EL (cell line): ENCODE measurements at places on chromosomes 4 and X.

DNA sequence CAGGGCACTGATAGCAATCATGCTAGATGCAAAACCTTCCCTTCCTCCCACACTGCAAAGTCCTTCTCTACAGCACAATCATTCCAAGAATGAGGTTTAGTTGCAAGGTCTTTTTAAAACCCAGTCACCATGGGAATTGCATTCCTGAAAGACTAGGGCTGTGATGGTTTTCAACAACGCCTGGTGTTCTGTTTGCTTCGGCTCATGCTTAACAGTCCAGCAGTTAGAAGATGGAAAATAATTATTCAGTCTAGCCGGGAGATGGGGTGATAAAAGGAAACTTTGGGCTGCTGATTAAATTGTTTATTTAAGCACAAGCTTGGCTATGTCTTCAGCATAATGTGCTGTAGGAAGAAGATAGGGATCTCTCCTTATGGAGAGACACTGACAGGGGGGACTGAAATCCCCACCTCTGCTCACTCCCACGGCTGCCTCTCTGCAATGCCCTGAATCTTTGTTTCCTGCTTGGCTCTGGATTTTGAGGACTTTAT is 211.4 kb downstream of the MID1IP1 start:
- no peak for DNase-seq

DNA sequence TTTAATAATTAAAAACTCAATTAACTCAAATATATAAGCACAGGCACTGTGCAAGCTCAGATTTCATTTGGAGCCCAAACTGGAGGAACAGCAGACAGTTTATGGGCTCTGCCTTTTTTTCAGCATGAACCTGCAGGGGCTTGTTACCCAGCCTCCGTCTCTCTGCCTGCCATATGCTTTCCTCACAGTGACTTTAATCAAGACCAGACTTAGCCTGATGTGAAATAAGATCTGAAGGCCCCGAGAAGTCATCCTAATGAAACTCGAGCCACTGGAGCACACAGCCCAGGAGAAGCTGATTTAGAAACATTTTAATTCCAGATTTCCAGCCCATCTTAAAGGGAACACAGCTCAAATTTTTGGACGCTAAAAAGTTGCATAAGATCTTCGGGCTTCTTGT is 55.6 kb downstream of the SPATA18 start:
- no peak for DNase-seq

- no peak for DNase-seq
Observed at GRCh38 chrX:1102786-1103185, 109.7 kb downstream of the CRLF2 start.

- peak; percentile 52 for DNase-seq
Observed at GRCh38 chr4:86496094-86497080, 97.7 kb upstream of the PTPN13 start.

GRCh38 chr4:6619466-6620255 is 20.8 kb upstream of the MRFAP1 start:
- DNase-seq, result no peak

DNA sequence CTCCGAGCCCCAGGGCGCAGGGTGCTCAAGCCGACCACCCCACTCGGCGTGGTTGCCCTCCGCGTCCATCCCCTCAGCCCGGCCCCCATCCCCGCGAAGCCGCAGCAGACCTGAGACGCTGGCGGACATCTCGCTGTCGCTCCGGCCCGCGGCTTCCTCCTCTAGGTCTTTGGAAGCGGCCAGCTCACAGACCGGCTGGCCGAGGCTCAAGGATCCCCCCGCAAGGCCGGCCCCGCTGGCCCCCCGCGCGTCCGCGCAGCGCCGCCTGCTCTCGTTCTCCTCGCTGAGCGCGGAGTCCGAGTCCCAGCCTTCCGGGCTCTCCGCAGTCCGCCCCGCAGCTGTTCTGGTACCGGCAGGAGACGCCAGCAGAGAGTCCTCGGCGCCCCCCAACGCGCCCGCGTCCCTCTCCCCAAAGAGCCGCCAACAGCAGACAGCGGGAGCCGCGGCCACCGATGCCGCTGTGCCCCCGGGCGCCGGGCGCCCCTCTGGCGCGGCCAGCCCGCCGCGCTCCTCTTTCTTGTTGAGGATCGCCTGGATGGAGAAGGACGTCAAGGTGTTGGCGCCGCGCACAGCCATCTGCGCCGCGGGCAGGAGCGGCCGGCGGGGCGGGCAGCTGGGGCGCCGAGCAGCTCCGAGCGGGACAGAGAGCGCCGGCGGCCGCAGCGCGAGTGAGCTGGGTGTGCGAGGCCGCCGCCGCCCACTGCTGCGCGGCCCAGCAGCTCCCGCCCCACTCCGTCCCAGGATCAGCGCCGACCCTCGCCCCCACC is at the start of gene NKX3-2:
NKX3-2 (minus strand) TSS at position 670 of the 767 bp plus-strand sequence; CDS start at position 576, 94 bp downstream.
- DNase-seq, result peak; percentile 33

- no peak for DNase-seq
Observed at GRCh38 chr4:184907216-184907615, 81.4 kb upstream of the ACSL1 start.

GRCh38 chrX:72396117-72396516 is 90.4 kb upstream of the CITED1 start:
- no peak for DNase-seq

- no peak for DNase-seq
Observed at GRCh38 chrX:154018518-154019060, 1.1 kb downstream of the IRAK1 start.

GRCh38 chr4:2361366-2362265 is 56.8 kb downstream of the ZFYVE28 start:
- DNase-seq, result no peak

- no peak for DNase-seq
Observed at GRCh38 chrX:116230130-116230898, 59.8 kb downstream of the AGTR2 start.

DNA sequence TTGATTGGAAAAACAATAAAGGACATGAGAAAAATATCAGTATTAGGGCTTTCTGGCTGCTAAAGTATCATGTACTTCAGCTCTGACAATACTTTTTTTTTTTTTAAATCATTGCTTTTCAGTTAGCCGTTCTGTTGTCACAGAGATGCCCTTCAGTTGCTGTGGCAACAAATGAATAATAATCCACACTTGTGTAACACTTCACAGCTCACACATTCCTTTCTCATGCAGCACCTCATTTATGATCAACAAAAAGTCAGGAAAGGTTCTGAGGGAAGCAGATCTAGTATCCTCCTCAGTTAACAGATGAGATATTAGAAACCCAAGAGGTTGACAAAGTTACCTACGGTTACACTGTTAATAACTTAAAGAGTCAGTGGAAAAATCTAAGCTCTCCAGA is 444.2 kb upstream of the SLIT2 start:
- peak; percentile 60 for DNase-seq

DNA sequence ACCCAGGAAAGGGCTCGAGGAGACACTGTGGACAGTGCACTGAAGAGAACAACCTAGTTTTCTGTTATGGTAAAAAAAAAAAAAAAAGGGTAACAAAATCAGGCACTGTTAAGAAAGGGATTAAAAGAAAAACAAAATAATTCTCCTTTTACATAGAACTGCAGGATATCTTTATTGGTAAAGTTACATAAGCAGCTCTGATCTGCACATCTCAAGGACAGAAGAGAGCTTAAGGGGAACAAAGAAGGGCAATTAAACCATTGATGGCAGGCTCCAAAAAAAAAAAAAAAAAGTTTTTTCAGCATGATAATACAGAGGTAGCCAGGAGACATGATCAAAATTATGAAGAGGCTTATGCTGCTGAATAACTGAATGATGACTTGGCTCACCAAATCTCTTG is 85.0 kb downstream of the HDAC8 start:
- DNase-seq, result no peak

- DNase-seq, result no peak
Observed at GRCh38 chr4:159413306-159413943, 310.5 kb downstream of the RAPGEF2 start.

DNA sequence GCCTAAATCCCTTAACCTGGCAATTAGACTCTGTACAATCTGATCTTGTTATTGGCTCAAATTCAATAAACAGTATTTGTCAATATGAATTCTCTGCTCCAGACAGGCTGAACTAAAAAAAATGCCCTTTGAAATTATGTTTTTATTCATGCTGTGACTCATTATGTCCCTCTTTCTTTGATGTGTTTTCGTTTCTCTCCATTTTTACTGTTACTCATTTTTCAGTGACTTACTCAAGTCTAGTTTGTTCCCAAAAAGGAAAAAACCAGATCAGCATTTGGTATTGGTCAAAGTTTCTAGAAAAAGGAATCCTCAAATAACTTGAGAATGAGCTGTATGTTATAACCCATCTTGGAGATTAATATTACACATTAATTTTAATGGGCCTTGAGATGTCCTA is 40.4 kb downstream of the UNC5C start:
- no peak for DNase-seq

DNA sequence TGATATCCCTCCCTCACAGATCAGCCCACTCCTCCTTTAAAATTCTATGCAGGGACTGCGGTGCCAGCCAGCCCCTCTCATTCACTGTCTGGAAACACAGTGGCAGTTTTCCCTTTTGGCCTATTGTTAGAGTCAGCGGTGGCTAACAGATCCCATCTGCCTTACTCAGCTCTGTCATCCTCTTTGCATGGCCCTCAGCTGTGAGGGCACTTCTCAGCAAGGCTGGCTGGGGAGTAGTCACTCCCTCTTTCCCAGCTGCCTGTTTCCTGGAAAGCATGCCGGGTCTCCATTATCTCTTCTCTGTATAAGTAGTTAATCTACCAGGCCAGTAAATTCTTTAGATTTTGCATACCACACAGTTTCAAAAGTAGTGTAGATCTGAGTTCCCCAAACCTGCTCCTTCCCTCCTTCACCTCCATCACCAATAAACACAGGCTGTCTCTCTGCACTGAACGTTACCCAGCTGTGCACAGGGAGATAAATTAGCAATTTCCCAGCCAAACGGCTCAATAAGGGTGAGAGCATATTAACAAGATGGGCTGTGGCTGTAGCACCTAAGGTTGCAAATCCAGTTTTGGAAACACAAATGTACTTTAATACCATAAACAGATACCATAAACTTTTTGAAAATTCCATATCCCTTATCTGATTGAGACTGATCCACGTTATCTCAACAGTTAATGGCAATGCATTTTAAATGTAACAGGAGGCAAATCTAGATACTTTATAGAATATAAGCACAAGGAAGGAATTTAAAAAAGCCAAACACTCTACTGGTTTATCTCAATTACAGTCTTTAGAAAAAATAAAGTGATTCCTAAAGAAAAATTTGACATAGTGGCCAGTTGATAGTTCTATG is 229.3 kb downstream of the ANKRD50 start:
- DNase-seq, result peak; percentile 3

GRCh38 chr4:15853345-15853744 is 75.2 kb downstream of the CD38 start:
- DNase-seq, result no peak

- DNase-seq, result no peak
Observed at GRCh38 chr4:153428941-153429475, 37.2 kb upstream of the TMEM131L start.

GRCh38 chr4:26916195-26916594 is 55.6 kb downstream of the STIM2 start:
- peak; percentile 31 for DNase-seq

DNA sequence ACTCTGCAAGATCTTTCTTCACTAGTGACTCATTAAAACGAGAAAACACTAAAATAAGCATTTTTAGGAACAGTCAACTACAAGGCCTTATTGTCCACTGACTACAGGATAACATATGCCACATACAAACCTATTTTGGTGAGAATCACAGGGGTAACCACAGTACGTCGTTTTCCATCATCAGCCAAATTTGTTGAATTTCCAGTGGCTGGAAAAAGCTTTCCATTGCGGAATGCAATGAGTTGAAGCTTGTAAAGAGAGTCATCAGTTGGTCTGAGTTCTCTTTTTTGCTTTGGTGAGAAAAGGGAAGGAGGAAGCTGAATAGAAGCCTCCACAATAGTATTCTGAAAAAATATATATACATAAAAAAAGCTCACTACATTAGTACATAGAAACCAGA is 102.4 kb downstream of the ADGRA3 start:
- DNase-seq, result no peak

DNA sequence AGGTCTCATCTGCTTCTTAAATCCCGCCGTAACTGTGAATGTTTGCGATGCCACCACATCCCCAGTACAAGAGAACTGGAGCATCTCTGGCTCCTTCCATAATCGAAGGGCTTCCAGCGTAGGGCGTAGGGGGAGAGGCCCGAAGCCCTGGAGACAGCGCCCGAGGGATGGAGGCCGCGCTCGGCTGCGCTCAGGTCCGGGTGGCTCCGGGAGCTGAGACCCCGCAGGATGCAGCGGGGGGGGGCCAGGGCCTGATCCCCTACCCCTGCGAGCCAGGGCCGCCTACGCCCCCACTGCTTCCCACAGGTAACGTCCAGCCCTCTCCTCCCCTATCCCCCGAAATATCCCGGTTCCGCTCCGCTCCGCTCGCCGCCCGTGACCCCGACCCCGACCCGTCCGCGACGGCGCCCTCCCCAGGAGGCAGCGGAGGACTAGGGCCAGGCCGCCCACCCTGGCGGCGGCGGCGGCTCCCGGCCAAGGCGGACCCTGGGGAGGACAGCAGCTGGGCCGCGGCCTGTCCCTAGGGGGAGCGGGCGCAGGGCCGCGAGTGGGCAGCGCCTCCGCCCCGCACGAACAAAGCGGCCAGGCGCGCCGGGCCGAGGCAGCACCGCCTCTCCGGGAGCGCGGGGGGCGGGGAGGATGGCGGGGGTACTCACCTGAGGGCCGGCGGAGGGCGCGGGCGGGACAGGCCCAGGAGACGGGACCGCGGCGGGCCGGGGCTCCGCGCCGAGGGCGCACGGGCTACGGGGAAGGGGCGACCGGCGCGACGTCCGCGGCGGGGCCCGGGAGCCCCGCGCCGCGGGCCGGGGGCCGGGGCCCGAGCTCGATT is 723 bp downstream of the WDFY3 start:
- peak; percentile 55 for DNase-seq

GRCh38 chr4:211033-211511 is 86.8 kb downstream of the ZNF718 start:
- DNase-seq, result no peak

DNA sequence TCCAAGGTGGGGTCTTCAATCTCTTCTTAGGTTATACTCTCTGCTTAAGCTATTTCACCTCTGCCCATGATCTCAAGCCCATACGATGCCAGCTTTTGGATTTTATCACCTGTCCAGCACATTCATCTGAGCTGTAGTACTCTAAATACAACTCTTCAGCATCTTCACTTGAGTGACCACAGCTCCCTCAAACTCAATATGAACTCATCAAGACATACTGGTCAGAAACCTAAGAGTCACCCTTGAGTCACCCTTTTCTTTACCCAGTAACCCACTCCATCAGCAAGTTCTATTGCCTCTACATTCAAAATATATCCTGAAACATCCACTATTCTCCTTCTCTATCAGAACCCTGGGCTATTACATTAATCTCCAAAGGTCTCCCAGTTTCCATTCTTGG is 69.4 kb downstream of the DCHS2 start:
- DNase-seq, result no peak
